Right ventricle myocardium inferior (tissue), 1 donor: ENCODE measurements at places on chromosomes 5 and 9. TPM values are rescaled to one million over a fixed set of nuclear protein-coding genes. Genes with fewer than 3 reads are reported as not detected.

- no peak for DNase-seq
These were observed 51.4 kb downstream of the TRIP13 start for GRCh38 chr5:943918-944620.

DNA sequence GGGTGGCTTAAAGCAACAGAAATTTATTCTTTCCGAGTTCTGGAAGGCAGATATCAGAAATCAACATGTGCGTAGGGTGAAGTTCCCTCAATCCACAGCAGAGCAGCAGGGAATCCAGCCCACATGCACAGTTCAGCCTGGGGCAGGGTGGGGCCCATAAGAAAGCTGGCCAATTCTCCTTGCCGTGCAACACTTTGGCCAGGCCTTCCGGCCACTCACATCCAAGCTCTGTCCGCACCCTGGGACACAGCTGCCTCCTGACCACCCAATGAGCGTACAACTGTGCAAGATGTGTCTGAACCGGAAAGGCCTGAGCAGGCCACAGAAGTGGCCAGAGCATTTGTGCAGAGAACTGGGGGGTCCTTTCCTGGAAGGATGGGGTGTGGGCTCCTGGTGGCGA, 274.9 kb downstream of the GADD45G start:
- DNase-seq: peak; percentile 86

DNA sequence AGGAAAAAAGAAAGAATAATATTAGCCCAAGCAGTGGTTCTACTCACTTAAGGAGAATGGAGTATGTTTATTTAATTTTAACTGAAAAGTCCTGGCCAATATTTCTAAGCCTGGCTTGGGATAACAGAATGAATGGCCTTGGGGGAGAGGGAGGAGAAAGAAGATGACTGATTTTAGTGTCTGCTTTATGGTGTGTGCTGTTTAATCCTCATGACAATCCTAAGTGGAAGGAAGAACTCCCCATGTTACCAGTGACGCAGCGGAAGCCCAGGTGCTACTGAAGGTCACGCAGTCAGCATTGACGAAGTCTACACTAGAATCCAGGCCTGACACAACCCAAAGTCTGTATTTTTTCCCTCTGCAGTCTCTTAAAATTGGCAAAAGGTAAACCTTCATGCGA, 50.5 kb downstream of the PALM2AKAP2 start:
- DNase-seq: no peak

GRCh38 chr9:106596984-106597383, 266.0 kb upstream of the ZNF462 start:
- no peak for DNase-seq

- no peak for DNase-seq
These were observed 13.3 kb upstream of the C5orf63 start for GRCh38 chr5:127086589-127086988.

GRCh38 chr5:151890299-151890698, 34.4 kb downstream of the GLRA1 start:
- no peak for DNase-seq

- DNase-seq: no peak
These were observed 1.3 kb upstream of the PARP8 start for GRCh38 chr5:50665091-50665490.

DNA sequence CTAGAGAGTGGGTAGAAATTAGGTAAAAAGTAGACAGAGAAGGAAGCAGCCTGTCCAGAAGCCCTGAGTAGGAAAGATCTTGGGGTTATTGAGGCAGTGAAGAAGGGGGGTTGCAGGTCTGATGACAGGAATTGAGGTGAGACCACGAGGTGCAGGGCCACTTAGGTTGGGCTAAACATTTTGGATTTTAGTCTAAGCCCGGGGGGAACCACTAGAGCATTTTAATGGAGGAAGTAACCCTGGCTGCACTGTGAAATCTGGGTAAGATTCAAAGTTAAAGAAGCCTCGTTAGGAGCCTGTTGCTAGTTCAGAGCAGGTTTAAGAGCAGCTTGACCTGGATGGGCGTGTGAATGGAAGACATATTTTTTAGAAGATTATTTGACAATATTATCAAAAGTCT, 38.3 kb downstream of the MAP3K1 start:
- DNase-seq: no peak

DNA sequence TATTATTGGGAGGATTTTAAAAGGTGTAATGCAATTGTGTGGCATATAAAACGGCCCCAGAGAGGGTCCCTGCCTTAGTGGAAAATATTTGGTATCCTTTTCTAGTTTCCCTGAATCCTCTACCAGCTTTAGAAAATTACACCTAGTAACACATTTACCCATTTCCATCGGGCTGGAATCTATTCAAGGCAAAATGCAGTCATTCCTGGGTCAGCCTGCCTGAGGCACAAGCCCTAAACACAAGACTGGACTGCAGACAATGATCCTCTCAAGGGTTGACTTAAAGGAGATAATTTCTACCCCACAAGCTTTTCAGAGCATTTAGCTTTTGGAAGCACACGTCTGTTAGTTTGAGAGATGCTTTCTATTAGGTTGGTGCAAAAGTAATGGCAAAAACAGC, 124.4 kb upstream of the ADAMTSL1 start:
- DNase-seq: no peak

DNA sequence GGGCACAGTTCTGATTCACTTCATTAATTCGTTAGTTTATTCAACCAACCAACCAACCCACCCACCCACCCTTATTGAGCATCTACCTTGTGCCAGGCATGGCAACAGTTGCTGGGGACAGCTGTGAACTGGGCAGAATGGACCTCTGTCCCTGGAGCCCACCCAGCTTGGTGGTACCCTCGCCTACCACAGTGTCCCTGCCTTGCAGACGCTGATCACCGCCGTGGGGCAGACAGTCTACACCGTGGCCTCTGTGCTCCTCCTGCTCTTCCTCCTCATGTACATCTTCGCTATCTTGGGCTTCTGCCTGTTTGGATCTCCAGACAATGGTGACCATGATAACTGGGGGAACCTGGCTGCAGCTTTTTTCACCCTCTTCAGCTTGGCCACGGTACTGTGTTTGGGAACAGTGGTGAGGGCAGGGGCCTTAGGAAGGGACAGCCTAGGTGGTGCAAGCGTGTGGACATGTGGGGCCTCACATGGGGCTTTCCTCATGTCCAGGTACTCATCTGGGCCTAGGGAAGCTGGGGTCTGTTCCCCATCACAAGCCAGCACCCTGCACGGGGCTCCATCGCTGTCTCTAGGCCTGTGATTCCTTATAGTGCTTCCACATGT, 26.2 kb downstream of the PITX1 start:
- DNase-seq: no peak

DNA sequence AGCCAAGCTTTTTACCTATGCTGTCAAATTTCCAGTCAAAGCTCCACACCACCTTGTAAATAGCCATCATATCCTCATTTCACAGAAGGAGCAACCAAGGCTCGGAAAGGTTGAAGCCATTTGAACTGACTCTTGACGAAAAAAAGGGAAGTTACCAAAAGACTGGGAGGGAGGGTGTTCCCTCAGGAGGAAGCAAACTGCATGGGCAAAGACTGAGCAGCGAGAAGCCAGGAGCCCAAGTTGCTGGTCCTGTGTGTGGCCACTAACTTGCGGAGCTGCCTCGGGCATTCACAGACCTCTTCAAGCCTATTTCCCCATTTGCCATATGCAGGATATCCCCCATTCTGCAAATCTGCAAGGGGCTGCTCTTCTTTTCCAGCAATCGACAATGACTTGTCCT, 37.4 kb downstream of the TTLL11 start:
- no peak for DNase-seq

FCN2 gene
- total RNA-seq: not detected

PRPF4 gene
- total RNA-seq: 11.0 TPM

TLX3 gene
- total RNA-seq: not detected

SAPCD2 gene
- 0.22 TPM for total RNA-seq
